ENCODE measurements at places on chromosomes 6 and 20. TPM values are rescaled to one million over a fixed set of nuclear protein-coding genes. Genes with fewer than 3 reads are reported as not detected.

- DNase-seq: peak; percentile 45
Measured at GRCh38 chr6:33856655-33857054, 52.9 kb upstream of the MLN start.

- no peak for DNase-seq
Measured at GRCh38 chr20:53718142-53719021, 124.7 kb upstream of the ZNF217 start.

GRCh38 chr6:79240509-79240908 is 6.0 kb upstream of the HMGN3 start:
- no peak for DNase-seq

GRCh38 chr20:43736588-43737158 is 9.9 kb upstream of the GTSF1L start:
- no peak for DNase-seq

The ULBP3 gene
- total RNA-seq: 27.3 TPM

DNA sequence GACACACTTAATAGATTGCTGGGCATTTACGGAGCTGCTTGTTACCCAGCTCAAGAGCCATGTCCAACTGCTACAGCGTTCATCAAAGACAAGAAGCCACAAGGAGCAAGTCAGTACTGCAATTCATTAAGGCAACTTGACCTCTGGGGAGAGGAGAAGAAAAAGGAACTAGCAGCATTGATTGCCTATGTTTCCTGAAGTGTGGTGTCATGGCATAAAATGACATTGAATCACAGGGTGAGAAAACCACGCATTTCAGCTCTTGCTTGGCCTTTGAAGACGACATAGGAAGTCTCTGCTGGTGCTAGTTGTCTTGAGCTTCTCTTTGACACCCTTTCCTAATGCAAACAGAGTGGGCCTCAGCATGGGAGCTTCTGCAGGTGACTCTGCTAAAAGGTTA is 139.1 kb downstream of the CDH26 start:
- DNase-seq: no peak

DNA sequence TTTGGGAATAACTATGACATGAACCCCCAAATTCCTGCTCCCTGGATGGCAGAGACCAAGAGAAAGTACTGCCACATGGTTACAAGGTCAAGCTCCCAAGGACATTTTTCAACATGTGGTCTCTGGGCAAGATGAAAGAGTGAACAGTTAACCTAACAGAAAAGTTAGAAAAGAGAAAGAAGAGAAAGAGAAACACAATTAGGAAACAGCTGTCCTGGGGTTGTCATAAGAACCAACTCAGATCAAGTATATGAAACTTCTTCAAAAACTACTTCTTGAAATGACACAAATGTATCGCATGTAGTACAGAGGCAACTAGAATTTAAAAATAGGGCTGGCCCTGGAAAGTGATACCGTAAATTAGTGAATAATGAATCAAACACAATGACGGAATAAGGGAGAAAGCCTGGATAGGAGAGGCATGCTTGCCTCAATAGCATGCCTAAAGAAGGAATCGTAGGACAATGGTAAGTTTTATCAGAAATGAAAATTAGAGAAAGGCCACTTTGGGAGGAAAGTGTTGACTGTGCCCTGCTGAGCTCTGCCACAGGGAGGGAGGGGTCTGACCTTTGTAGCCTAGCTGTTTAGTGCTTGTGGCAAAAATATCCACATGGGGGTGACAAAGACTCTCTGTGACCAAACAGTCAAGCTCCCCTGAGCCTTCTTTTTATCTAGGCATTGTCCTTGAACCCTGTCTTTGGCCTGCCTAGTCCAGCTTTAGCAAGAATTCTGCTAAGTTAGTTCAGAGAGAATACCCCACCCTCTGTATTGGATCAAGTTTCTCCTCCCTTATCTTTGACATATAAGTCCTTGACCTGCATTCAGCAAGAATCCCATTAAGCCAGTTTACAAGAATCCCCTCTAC is 4.3 kb upstream of the DCBLD1 start:
- peak; percentile 28 for DNase-seq

- DNase-seq: no peak
Measured at GRCh38 chr6:81748994-81749393, 3.5 kb downstream of the TENT5A start.

- no peak for DNase-seq
Measured at GRCh38 chr6:121896771-121897170, 461.3 kb downstream of the GJA1 start.

DNA sequence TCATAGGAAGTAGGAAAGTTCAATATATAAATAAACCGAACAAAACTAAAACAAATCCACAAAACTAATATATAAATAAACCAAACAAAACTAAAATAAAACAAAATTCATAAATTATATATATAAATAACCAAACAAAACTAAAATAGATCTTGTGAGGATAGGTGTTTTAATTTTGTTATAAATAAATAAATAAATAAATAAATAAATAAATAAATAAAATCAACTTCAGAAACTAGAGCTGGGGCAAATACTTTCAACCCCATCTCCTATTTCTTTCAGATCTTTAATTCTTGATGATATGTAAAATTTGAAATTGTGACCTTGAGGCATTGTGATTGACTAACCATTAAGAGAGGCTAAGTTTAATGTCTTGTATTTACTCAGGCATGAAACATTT is 416.1 kb downstream of the SAMD5 start:
- DNase-seq: no peak

The SPINT4 gene
- total RNA-seq: not detected

DNA sequence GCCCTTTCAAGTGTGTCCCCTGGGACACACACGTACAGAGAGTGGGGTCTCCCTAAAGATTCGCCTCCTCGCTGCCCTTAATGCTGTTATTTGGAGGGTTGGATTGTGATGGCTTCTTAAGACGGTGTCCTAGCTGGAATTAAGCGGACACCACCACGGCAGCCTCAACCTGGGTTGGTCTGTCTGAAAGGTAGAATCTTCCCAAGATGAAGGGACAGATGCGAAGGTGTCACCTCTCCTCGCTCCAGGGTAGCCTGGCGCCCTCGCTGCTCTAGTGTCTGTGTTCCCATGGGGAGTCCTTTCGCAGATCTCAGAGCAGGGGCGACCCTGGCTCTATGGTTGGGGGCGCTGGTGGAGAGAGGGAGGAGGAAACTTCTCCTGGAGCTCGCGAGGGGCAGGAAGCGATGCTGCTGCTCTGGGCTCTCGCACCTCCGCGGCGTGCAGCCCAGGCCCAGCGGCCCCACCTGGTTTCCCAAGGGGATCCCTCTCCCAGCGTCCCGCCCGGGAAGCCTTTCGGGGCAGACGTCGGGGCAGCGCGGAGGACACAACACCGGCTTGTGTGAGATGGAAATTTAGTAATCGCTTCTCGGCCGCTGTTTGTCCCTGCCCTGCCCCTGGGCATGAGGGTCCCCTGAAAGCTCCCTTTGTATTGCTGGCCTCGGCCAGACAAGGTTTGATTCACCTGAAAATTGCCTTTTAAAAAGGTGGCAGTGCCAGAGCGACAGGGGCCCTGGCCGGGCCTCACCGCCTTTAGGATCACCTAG is 1.7 kb downstream of the RSPO3 start:
- DNase-seq: peak; percentile 4

The AVP gene
- total RNA-seq: not detected

- peak; percentile 3 for DNase-seq
Measured at GRCh38 chr20:64105846-64106434, 1.4 kb downstream of the NPBWR2 start.

GRCh38 chr6:26660000-26660361 is 435 bp upstream of the ZNF322 start:
- no peak for DNase-seq

DNA sequence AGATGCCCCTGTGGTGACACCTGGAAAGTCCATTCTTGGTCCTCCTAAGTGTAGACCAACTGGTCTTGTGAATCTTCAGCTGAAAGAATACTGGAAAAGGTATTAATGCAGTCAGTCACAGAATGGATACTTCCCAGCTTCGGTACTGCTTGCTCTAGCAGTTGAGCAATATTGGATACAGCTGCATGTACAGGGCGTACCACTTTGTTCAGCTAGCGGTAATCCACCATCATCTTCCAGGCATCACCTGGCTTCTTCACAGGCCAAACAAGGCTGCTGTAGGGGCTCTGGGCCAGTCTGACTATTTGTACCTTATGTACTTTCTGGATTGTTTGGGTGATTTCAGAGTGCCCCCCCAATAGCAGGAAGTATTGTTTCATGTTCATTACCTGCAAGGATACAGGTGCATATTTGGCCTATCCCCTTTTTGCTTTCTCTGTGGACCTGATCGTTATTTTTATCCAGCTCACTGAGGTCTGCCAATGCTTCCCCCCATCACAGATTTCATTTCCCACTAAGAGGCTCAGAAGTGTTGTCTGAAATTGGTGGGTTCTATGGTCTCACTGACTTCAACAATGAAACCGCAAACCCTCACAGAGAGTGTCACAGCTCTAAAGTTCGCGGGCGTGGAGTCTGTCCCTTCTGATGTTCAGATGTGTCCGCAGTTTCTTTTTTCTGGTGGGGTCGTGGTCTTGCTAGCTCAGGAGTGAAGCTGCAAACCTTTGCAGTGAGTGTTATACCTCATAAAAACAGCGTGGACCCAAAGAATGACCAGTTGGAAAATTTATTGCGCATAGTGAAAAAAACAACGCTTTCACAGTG is 52.2 kb downstream of the TRIM27 start:
- DNase-seq: no peak

GRCh38 chr20:61684583-61685235 is 381.0 kb downstream of the TAF4 start:
- peak; percentile 41 for DNase-seq

- DNase-seq: no peak
Measured at GRCh38 chr20:56443654-56444540, 24.5 kb upstream of the RTF2 start.

DNA sequence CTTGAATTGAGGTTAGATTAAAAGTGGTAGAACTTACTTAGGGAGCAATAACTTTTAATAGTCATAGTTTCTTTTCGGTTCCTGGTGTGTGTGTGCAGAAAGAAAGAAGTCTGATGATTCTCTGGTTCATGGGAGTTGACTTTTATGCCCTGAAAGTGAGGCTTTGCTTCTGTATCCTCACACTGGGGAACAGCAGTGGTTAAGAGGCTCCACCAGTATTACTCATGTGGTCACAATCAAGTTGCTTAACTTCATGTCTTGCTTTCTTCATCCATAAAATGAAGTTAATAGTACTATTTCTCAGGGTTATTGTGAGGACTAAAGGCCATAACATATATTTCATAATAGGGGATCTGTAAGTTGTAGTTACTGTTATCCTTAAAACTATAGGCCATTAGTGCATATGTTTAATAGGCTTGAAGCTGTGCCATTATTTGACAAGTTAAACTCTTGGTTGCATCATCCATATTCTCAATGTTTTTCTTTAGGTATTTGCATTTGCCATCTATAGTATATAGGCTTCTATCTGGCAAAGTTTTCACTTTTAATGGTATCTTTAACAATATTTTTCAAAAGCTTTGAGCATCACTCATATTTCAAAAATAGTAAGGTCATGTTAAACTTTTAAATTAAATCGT is 262.4 kb downstream of the PLCB1 start:
- no peak for DNase-seq

The SEMG1 gene
- total RNA-seq: not detected
